ENCODE measurements at places on chromosomes 6 and 20. TPM values are rescaled to one million over a fixed set of nuclear protein-coding genes. Genes with fewer than 3 reads are reported as not detected.

Gene ZSCAN31
- total RNA-seq = 6.8 TPM

Gene SMOC2
- total RNA-seq = 8.6 TPM

DNA sequence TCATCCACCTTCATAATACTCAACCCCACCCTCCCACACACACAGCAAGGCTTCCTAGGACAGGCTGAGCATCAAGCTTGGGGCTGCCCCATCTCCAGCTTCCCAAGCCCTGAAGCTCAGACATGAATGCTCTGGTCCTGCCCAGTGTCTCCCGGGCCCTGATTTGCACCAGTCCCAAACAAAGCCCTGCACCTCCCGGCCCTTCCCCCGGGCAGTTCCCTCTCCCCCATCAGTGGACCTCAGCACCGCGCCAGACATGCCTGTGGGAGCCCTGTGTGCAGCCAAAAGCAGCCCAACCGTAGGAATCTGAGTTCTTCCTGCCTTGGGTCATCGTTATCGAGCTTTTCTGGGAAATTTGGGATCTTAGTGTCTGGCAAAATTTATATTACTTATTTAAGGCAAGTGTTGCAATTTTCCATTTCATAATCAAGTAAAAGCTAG is 63.5 kb downstream of the THBS2 start:
- DNase-seq = no peak

GRCh38 chr6:46626228-46626909 is 26.2 kb downstream of the CYP39A1 start:
- no peak for DNase-seq

GRCh38 chr20:36629719-36630681 is 16.0 kb downstream of the SLA2 start:
- DNase-seq = no peak

DNA sequence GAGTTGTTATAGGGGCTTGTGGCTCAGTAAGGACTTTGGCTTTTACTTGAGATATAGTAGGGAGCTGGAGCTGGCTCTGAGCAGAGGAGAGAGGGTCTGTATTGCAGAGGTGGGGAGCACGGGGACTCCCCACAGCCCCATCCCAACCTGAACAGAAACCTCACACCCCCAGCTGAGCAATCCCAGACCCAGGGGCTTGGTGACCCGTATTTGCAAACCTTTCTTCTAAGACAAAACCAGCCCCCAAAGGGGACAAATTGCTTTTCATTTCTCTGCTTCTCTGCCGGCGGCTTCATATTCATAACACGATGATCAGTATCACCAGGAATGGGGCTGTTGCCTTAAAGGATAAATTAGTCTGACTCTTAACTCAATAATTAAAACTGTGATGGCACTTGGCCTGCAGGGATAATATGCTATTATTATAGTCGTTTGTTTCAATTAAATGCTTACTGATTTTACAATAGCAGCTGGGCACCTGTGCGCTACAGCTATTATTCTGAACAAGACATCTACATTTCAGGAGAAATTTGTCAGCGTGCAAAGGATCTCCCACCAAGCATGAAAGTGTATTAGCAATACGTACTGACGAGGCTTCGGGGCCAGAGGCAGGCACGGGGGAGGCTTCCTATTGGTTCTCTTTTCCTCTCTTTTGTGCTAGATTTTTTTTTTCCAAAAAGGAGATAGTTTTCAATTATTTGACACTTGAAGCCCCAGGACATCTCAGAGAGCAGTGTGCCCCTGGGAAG is 118.1 kb downstream of the TOX2 start:
- no peak for DNase-seq
